ENCODE measurements at places on chromosomes 7 and 10.

- no peak for DNase-seq
Observed at GRCh38 chr7:48158404-48158803, 12.9 kb upstream of the ABCA13 start.

- DNase-seq: no peak
Observed at GRCh38 chr7:42315103-42315502, 78.1 kb upstream of the GLI3 start.

GRCh38 chr10:688312-689120 lies 952 bp downstream of the DIP2C start:
- no peak for DNase-seq

GRCh38 chr10:62554632-62555199 lies 180.5 kb downstream of the ZNF365 start:
- DNase-seq: no peak

DNA sequence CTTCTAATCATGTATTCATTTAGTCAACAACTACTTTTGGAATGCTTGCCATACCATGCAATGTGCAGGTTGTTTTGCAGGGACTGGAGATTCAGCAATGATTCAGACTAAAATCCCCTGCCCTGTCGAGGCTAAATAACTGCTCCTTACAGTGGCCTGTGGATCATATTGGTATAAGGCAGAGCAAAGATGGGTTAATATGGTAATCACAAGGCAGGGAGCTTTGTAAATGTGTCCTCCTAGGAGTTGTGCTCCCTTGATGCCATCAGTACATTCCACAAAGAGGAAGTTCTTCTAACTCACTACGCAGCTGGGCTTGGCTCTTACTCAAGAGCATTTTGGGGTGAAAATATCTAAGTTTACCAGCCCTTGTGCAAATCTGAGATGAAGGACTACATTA lies 614 bp upstream of the IFIT2 start:
- no peak for DNase-seq

DNA sequence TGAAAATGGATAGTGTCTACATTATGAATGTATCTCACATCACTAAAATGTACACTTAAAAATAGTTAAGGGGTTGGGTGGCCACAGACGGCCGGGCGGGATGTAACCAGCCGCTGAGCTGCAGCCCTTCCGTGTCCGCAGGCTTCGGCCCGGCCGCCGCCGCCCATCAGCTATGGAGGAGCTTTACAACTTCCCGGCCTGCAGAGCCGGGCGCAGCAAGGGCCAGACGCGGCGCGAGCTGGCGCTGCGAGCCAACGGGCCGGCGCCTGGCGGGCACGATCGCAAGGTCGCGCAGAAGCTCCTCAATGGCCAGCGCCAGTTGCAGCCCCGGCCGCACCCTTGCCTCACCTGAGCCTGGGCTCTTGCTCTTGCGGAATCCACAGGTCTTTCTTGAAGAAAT lies 69.1 kb downstream of the KMT2C start:
- no peak for DNase-seq

DNA sequence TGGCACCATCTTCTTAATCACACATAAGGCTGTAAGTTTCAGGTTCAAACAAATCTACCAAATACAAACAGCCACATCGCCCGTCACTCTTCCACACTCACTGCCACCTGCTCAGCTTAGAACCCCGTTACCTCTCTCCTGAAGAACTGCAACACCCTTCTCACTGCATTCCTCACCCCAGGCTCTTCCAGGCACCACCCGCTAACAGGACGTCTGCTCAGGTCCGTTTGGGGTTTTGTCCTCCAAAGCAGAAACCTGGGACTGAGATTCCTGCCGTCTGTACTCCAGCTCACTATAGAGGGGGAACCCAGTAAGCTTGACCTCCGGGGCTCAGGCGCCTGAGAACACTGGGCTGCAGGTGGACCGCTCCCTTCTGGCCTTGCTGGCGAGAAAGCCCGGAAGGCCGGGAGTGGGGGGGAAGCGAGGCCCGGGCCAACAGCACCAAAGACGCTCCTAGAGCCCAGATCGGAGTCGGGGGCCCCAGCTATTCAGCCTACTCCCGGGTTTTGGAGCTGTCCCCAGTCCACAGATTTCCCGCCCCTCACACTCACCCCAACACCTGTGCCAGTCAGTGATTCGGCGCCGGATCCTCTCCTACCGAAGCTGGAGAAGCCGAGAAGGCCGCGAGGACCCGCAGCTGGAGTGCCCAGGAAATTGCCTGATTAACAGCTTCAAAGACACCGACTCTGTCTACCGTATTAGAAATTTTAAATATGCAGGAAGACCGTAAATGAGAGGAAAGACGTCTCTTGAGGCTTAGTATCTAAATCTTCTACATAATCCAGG lies at the start of gene AP3M1:
Gene AP3M1 (minus strand): TSS at position 625 of the 786 bp plus-strand sequence. CDS start 12,449 bp downstream, outside the sequence.
- DNase-seq: peak; percentile 70

DNA sequence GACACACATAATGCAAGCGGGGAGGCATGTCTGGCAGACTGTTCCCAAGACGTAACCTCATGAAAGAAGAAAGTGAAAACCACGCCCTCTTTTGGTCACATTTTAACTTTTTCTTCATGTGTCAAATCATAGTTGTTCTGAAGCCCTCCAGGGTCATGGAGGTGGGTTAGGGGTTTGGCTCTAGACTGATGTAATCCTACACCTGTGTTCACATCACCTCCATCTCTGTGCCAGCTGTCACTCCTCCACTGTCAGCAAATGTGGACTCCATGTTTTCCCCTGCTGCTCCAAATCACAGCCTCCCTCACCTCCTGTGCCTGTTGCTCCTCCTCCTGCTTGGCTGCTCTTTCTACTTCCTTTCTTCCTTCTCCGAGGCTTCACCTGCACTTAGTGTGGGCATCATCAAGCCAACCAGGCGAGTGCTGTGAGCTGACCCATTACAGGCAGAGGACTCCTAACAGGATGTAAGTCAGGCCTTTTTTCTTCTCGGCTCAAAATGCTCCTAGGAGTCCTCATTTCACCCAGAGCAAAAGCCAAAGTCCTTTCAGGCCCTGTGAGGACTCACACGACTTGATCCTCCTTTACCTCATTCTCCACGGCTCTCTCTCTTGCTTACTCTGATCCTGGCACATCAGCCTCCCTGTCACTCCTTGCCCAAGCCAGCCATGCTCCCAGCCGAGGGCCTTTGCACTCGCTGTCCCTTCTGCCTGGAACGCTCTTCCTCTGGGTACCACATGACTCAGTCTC lies 66.4 kb upstream of the IFRD1 start:
- DNase-seq: no peak

- no peak for DNase-seq
Observed at GRCh38 chr7:104552102-104552501, 223.7 kb downstream of the LHFPL3 start.

DNA sequence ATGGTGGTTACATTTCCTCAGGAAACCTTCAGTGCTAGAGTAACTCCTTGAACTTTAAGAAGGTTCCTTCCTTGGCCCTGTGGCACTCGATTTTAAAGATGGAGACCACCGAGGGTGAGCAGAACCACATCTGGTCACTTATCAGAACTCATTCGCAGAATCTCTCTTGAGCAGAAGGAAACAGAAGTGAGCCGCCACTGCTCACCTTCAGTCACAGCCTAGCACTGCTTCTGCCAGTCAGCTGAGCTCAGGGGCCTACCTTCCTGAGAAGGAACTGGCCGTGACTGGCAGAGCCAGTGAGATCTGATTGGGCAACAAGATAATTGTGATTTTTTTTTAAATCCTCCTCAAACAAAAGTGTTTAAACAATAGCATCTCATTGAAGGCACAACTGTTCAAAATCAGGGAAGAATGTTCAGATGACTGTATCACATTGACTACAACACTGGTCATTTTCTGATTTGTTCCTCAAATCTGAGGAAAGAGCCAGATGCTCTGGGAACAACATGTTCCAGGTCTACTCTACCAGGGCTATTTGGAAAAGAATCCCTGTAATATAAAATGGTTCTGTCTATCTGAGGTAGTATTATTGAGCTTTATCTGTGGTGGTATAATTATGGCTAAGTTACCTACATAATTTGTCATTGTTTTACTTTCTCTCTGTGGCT lies 2.7 kb upstream of the SYPL1 start:
- no peak for DNase-seq

- DNase-seq: no peak
Observed at GRCh38 chr7:44261240-44261639, 60.5 kb downstream of the YKT6 start.

- DNase-seq: no peak
Observed at GRCh38 chr10:49113741-49114141, 1.6 kb downstream of the VSTM4 start.

DNA sequence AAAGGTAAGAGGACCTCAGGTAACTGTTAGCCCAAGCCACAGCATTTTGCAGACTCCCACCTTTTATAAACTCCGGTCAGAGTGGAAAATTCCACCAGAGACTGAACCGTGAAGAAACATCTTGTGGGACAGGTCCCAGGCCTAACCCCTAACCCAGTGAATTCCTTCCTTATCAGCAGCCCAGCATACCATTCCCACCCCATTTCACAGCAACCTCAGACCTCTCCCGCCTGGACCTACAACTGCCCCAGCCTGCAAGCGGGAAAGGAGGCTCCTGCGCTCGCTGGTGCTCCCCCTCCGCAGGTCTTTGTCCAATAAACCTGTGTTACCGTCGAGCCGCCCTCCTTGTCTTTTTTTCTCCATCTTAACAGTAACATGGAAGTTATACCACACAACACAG lies 736.6 kb downstream of the MAGI2 start:
- DNase-seq: no peak

- no peak for DNase-seq
Observed at GRCh38 chr7:78296644-78297371, 498.2 kb downstream of the PHTF2 start.

DNA sequence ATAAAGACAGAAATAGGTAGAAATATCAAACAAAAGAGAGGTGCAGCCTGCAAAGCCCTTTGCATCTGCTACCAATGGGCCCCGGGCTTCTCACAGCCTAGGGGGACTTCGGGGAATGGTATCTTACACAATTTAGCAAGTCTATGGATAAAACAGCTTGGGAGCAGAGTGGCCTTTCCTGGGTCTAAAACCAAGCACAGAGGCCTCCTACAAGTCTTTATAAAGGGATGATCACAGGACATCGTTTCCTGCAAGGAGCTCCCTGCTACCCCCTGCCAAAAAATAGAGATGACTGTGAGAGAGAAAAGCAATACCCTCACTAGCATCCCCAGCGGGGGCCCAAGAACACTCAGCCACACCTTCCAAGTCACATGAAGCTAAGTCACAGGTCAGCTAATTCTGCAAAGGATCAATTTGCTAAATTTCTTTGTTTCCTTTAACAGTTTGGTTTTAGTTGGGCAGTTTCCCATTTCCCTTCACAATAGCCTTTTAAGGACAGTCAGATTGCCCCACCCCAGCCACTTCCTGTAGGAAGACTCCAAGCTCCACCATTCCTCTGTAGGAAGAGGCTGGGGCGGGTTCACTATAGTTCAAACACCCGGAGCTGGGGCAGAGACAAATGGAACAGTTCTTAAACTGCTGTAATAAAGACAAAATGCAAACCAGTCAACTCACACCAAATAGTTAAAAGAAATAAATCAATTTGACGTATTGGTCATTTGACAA lies 105.5 kb downstream of the SLIT1 start:
- DNase-seq: no peak

GRCh38 chr10:114038819-114039218 lies 4.8 kb upstream of the ADRB1 start:
- DNase-seq: no peak

GRCh38 chr7:73707045-73707631 lies 12.3 kb downstream of the STX1A start:
- no peak for DNase-seq

DNA sequence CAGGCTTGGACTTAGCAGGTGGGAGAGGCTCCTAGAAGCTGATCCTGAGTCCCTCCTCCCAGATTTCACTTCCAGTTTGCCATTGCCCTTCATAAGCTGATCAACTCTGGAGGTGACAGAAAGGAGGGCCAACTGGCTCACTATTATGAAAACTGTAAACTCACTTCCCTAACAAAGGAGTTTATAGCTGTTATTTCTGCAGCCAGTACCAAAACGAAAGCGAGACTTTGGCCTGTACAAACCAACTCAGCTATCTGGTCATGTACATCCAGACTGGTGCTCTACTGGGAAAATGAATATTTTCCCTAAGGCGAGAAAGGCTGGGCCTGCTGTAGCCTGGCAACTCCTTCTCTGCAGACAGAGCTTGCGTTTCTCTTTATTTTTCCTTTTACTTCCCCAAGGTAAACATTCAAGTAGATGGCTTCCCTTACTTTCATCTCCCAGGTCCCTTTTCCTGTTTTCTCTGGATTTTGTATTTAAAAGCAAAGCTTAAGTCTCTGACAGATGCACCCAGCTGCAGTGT lies 54.7 kb downstream of the GALNT17 start:
- DNase-seq: no peak

GRCh38 chr7:75885036-75885435 lies 6.2 kb downstream of the RHBDD2 start:
- DNase-seq: no peak

DNA sequence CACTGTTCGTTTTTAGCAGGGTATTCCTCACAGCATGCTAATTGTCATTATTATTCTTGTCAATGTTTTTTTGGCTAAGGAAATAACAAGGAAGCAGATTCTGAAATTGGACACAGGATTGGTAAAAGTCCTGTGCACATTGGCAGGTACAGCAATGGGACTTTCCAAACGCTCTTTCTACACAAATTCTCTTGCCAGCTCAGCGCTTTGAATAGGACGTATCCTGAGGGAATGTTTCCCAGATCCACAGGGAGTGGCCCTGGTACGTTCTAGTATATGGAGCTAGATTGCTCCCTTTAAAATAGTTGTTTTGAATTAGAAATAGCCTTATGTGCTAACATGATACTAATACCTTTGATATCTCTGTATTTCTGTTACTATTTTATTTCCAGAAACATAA lies 82.8 kb upstream of the GRB10 start:
- no peak for DNase-seq

DNA sequence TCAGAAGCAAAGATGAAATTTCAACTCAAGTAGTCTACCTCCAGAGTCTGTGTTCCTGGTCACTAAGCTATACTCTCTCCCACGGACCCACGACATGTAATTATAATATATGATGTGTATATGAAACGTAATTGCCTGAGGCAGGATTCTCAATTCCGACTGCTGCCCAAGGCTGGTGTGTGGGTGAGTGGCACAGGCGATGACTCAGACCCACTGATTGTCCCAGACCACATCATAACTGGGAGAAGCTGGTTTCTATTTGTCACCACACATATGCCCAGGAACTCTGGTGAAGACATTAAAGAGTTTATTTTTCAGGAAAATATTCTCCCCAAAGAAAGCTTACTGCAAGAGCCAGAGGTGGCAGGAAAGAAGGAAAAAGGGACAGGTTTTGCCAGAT lies 219.3 kb downstream of the JAZF1 start:
- DNase-seq: no peak

- DNase-seq: no peak
Observed at GRCh38 chr10:48613016-48613415, 8.1 kb upstream of the ARHGAP22 start.

DNA sequence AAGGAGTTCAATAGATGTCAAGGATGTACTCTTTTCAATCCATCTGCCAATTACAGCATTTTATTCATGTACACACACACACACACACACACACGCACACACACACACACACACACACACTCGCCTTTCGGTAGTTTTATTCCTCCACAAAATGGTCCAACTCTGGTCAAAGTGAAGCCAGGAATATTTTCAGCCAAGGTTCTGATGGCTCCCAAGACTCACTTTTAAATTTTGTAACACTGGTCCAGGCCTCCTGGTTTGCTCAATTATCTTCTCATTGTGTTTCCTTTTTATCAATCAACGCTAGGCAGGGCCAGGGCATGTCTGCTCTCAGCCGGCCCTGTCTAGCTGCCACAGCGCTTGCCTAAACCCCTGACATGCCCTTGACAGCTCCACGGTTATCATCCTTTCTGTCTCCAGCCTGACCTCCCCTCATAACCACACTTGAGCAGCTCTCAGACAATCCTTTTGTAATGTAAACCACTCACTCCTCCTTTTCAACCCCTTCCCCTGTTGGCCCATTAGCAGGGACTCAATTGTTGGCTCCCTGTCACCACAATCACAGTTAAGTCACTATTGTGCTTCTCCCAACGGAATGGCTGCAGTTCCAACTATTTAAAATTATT lies 115.1 kb downstream of the ICA1 start:
- DNase-seq: no peak
